Globus pallidus (tissue), 1 donor: ENCODE measurements at places on chromosomes 6 and 20.

- DNase-seq = no peak
These were observed 12.4 kb downstream of the TRIM15 start for GRCh38 chr6:30175765-30176164.

- no peak for DNase-seq
These were observed 53.1 kb downstream of the RBM24 start for GRCh38 chr6:17334265-17334664.

DNA sequence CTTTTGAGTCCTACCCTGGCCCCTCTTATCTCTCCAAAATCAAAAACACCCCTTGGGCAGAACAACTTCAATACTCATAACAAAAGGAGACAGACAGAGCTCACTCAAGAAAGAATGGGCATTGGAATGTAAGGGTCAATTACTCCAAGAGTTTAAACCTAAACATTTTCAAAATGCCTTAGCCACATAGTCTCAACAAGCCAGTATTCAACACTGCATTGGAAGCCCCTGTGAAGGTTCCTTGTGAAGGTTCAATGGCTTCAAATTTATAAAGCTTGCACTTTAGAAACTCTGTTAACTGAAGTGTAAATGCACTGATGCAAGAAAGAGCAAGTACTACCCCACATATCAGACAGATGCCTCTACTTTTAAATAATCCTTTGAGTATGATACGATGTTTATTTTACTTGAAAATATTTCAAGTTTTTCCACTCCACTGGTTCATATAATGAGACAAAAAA is 139.1 kb upstream of the LAMP5 start:
- no peak for DNase-seq

DNA sequence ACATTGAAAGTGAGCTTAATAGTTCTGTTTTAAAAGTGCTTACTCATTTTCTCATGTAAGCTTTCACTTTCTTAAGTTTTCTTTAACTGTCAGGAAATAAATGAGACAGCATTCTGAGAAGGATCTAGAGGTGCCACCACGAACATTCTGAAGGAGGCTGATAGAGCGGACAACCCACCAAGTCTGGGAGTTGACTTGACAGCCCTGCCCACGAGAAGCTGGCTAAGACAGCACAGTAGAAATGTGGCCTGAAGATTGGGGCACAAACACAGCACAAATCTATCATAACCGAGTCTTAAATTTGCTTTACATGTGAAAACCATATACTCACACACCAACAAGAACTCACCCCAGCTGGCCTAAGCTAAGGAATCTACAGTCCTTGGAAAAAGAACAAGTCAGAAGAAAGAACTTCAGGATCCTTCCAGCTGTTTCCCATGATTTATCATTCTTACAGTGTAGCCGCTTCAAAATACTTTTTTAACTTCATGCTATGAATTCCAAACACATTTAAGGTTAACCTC is 144.2 kb upstream of the TNFAIP3 start:
- DNase-seq = no peak

- DNase-seq = peak; percentile 48
These were observed 114.3 kb upstream of the DST start for GRCh38 chr6:56756791-56757587.

DNA sequence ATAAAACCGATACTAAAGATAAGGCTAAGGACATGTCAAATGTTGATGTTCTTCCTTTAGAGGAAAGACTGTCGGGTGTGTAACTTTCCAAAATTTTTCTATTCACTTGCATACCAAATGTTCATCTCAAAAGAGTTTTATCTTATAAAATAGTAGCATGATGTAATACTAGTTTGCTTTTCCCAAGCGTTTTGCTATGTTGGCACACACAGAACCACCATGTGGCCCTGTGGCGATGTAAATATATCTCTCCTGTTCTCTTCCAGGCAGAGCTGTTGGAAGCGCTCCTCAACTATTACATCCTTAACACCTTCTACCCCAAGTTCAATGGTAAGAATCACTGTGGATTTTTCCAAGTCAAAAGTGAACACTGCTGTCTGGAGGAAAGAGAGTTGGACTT is 26.5 kb downstream of the LBP start:
- no peak for DNase-seq

GRCh38 chr20:63896264-63897105 is 1.6 kb downstream of the DNAJC5 start:
- peak; percentile 60 for DNase-seq

- no peak for DNase-seq
These were observed 164.8 kb downstream of the FAXC start for GRCh38 chr6:99184696-99185095.

- peak; percentile 28 for DNase-seq
These were observed at the start of gene HMGCLL1 for GRCh38 chr6:55578537-55579363. HMGCLL1 (minus strand) TSS chr6:55579192; CDS start chr6:55579055, 137 bp downstream.

DNA sequence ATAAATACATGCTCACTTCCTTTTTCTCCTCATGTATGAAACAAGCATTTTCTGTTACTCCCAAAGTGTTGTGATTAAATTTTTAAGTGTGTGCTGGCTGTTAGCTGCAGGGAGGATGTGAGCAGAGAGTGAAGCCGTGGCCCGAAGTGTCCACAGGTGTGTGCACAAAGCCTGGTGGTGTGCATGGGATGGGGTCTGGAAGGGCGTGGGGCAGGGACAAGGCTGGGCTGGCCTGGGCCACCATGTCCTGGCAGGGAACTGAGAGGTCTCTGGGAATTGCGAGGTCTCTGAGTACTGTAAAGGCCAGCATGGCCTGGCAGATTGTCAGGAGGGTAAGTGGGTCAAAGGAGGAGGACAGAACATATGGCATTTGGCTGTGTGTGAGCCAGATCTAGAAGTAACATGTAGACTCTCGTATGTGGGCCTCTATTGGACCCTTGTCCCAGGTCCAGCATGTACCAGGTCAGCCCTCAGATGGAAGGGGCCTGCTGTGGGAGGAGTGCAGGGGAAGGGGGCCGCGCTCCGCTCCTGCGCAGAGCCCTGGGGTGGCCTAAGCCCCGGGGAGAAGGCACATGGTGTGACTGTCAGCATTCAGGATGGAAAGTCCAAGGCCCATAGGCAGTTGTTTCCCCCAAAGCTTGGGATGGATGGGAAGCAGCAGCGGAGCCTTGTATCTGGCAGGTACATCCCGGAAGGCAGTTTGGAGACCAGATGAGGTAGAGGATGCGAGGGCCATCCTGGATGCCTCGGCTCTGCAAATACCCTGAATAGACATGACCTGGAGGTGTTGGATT is 45.1 kb upstream of the PHACTR3 start:
- no peak for DNase-seq

GRCh38 chr6:130164251-130164650 is 58.5 kb downstream of the SAMD3 start:
- no peak for DNase-seq

GRCh38 chr6:97175806-97176205 is 107.2 kb downstream of the MMS22L start:
- DNase-seq = no peak

DNA sequence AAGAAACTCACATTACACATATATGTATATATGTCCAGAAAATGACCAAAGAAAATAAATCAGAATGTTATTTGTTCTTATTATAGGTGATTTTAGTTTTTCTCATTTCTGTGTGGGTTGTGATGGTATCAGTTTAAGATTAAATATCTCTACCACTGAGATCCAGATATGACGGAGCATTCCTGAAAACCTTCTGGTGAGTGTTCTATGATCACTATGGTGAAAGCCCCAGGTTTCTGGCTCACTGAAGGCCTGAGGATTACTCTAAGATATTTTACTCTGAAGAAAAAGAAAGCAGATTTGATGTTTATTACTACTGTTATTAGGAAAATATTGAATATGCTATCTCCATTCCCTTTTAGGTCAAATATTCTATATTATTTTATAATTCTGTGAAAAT is 62.8 kb upstream of the L3MBTL3 start:
- no peak for DNase-seq

DNA sequence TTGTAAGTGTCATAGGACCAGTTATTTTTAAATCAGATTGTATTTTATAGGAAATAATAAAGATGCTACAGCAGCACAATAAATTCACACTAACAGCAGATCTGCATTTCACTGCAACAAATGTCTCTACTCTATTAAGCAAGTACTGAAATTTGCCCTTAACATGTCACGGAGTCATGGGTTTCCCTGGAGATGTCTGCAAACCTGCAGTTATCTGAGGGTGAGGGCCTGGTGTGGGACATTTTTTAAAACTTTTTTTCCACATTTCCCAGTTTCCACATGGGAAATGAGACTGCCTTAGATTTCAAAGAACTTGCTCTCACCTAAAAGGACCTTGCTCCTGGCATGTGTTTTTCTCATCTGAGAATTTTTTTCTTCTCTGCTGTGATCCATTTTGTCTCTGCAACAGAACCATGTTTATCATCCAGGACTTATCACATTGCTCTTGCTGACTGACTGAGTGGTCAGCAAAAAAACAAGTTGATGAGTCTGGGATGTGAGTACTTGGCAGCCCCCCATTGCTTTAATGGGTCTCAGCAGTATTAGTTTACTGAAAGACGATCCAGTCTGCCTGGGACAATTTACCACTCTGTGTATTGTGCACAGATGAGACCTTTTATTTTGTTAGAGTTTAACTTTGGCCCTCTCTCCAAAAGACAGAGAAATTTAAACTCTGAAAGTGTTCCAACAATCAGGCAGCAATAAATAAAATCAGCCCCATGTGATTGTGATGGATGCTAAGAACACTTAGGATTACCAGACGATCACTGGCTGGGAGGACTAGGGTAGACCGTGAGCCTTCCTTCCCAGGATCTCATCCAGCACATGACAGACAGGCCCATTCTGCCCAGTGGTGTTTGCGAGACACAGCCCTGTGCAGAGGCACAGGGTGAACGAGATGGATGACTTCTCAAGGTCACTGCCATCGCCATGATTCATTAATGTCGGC is 268.8 kb downstream of the BTBD9 start:
- no peak for DNase-seq

- DNase-seq = no peak
These were observed 775 bp downstream of the MTFR2 start for GRCh38 chr6:136249336-136249735.

GRCh38 chr20:37261714-37262113 is at the start of gene GHRH:
GHRH (minus strand) TSS chr20:37261814; CDS start chr20:37256889, 4,925 bp downstream.
- no peak for DNase-seq

GRCh38 chr6:384898-385297 is 6.7 kb upstream of the IRF4 start:
- no peak for DNase-seq

DNA sequence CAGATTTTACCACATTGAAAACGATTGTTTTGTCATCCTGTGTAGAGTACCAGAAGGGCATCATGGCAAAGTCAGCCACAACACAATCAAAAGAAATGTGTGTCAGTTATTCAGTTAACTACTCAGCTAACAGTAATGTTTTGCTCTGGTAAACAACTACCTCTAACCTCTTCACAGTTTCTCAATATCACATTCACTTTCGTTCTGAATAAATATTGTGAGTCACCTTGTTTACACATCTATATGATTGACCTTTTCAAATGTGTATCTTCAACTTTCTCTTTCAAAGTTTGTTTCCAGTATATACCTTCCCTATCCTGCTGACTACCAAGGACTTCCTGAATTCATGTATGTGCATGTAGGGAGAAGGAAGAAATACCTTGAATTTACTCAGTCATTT is 216.6 kb upstream of the UFL1 start:
- DNase-seq = no peak

DNA sequence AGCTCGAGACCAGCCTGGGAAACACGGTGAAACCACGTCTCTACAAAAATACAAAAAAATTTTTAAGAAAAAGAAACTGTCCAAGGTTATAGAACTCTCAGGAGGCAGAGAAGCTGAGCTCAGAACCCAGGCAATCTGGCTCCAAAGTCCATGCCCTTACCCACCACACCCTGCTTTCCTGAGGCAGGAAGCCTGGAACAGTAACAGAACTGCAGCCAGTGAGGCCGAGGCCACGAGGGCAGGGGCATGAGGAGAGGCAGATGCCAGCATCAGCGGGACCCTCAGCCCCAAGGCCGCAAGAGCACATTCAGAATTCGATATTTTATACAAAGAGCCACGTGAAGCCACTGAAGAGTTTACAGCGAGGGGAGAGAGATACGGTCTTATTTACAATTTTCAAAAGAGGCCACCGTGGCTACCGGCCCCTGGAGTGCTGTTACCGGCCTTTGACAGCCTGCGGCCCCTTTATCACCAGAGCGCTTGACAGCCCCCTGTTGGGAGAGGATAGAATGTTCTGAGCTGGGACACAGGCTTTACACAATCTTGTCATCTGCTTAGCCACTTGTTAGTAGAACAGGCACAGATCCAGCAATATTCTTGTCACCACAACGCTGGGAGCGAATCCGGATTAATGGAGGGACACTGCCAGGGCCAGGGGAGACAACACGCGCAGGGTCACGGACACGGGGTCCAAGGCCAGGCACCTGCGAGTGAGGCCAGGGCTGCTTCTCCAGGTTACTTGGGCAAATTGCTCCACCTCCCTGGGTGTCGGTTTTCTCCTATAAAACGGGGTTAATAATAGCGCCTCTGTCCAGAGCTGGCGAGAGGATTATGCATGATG is 5.6 kb downstream of the SPATA2 start:
- peak; percentile 73 for DNase-seq

DNA sequence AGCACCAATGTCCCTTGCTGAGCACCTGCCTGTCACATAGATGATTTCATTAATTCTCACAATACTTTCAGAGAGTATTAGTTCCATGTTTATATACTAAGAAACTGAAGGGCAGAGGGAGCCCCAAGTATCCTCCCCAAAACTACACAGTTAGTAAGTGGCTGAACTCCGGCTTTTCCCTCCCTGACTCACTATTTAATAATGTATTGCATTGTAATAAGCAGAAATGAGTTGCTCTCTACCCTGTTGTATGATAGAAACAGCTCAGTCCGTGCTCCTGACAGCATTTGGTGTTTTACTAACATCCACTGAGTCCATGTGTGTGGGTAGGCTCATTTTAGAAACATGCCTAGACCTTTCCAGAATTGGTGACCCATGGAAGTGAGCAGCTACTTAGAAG is 76.8 kb downstream of the OLIG3 start:
- no peak for DNase-seq

- no peak for DNase-seq
These were observed 32.5 kb upstream of the MEI4 start for GRCh38 chr6:77620278-77620882.

- DNase-seq = no peak
These were observed 78.7 kb downstream of the IRF4 start for GRCh38 chr6:470051-470900.

GRCh38 chr20:50678169-50678898 is 13.0 kb downstream of the RIPOR3 start:
- no peak for DNase-seq

GRCh38 chr6:150006961-150007464 is 18.3 kb downstream of the RAET1L start:
- no peak for DNase-seq

GRCh38 chr20:20849161-20849560 is 136.7 kb upstream of the RALGAPA2 start:
- peak; percentile 95 for DNase-seq
